Stimulated activated CD4-positive, alpha-beta T cell treated with anti-CD3 and anti-CD28 coated beads, Interleukin-1b, Interleukin-23, amount 100 ng/mL, for 1 hour (primary cell): ENCODE measurements at places on chromosomes 3 and 15.

GRCh38 chr3:66140743-66141372 is 79.9 kb upstream of the SLC25A26 start:
- DNase-seq: no peak

DNA sequence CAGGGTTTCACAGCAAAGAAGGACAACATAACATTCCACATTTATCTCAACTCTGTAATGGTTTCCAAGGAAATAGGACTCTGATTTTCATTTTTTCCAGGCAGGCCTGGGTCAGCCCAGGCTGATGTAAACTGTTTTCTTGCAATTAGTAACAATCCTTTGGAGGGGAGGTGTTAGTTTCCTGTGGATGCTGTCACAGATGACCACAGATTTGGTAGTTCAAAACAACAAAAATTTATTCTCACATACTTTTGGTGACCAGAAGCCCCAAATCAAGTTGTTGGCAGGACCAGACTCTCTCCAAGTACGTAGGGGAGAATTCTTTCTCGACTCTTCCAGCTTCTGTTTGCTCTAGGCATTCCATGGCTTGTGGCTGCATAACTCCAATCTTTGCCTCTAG is 88.0 kb downstream of the EDEM1 start:
- no peak for DNase-seq

DNA sequence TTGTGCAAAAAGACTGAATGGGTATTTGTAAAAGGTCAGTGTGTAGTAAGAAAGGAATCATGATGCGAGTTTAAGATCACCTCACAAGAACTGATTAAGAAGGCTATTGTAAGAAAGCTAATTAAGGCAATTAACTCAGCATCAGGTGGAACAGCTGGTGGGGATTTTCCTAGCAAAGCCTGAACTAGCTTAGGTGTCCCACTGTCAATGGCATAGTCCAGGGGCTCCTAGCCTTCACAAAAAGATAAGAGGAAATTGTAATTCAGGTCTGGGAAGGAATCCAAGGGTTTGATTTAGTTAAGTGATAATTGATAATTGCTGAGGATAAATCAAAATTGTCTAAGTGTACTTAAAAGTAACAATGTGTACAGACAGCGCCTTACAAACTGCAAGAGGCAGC is 901.6 kb downstream of the TUSC7 start:
- DNase-seq: no peak

GRCh38 chr3:50550079-50550736 is 17.3 kb downstream of the C3orf18 start:
- peak; percentile 49 for DNase-seq

DNA sequence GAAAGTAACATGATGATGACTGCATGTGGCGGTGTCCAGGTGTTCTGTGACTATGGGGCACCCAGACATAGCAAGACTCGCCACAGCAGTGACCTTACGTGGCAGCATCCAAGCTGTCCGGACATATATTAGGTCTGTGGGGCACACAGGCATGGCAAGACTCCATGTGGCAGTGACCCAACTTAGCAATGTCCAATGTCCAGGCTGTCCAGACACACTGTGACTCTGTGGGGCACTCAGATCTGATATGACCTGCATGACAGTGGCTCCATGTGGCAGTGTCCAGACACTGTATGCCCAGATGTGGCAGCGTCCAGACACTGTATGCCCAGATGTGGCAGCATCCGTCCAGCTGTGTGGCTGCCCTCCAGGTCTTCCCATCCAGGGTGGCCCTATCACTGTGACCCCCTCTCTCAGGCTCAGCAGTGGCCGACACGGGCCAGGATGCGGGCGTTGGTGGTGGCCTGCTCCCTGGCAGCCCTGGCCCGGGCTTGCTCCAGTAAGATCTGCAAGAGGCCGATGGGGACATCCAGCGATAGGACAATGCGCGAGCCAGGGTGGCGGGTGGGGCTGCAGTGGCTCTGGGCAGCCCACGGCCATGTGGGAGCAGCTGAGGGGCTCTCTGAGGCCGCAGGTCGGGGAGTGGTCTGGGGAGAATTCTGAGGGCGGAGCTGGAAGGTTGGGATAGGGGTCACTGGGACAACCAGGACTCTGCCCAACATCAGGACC is 1.1 kb downstream of the UCN2 start:
- no peak for DNase-seq

- DNase-seq: no peak
Observed at GRCh38 chr3:14827776-14828175, 9.0 kb downstream of the FGD5 start.

DNA sequence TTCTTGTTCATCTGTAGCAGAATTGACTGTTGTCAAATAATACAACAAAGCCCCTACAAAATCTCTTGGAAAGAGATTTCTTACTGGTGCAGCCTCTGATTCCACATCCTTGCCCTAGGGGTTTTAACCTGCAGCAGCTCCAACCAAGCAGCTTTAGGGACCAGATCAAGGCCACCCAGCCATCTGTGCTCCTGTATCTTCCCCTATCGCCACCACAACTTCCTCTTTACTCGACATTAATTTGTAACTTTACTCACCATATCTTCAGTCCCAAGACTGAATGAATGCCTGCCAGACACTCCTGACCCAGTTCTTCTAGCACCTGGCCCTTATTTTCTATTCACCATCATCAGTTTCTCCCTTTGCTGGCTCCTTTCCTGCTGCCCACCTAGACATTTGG is 156.6 kb upstream of the IL12A start:
- DNase-seq: no peak

DNA sequence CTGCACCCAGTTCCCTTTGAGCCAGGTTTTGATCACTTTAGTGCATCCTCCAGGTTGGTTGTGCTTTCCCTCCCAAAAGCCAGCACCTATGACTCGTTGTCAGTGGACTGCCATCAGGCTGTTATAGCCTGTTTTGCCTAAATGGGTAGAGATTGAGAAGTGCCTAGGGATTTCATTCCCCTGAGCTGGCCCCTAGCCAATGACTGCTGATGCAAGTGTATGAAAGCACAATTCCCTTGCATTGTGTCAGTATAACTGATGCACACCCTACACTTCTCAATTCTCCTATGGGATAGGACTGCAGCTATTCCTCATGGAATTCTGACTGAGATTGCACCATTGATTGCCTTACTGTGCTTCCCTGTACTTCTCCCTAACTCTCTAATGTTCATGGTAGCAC is 102.1 kb upstream of the ARPP21 start:
- no peak for DNase-seq

DNA sequence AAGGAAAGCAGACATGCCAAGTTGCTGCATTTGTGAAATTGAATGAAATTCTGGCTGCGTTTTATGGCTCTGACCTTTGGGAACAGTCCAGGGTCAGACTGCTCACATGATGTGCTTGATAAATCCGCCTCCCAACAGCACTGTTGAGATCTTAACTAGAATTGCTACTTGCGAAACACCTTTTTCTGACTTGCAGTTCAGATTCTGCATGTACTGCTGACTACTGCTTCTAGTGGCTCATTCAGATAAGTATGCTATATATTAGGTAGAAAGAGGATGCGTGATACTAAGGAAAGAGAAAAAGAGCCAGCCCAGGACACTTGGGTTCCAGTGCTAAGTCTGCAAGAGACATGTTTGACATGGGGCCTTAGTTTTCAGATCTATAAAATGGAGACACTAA is 129.4 kb downstream of the LPP start:
- DNase-seq: no peak

DNA sequence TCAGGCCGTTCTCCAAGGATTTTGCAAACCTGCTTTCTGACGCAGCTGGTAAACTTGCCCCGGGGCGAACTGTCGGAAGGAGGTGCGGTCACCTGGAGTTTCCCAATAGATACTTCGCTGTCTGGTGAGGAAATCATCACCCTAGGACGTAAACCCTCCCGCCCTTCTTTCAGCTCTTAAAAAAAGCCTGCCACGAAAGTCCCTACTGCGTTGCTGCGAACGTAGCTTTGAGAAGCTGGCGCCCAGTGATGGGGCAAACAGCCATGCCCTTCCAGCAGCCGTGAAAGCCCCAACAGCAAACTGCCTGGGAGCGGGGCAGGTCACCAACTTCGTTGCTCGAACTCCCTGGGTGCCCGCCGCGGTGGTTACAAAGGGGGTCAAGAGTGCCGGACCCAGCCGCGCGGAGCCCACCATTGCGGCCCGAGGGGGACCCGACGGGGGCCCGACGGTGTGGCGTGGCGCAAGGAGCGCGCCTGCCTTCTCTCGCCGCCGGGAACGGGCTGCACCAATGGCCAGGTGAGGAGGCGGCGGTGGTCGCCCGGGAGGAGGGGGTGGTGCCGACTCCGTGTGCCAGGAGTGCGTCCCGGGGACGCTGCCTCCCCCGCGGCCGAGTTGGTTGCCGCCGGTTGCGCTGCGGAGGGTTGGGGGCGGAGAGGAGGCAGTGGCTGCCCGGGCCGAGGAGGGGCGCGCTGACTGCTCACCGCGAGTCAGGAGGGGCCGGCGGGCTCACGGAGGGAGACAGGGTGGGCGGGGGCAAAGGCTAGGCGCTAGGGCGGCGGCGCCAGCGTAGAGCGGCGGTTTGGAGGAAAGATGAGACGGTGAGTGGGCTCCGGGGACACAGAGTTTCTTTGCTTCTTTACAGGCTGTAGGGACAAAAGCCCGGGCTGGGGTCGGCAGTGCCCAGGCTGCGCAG is at the start of gene PHLDB2:
Gene PHLDB2, plus strand, starts transcription at position 205 of the 913 bp plus-strand sequence. CDS start 24,813 bp downstream, outside the sequence.
- no peak for DNase-seq

- no peak for DNase-seq
Observed at GRCh38 chr15:101724675-101725005, 367 bp upstream of the TARS3 start.

GRCh38 chr3:31096661-31097395 is 202.4 kb upstream of the GADL1 start:
- DNase-seq: no peak

- no peak for DNase-seq
Observed at GRCh38 chr3:197597335-197597734, 41.6 kb upstream of the BDH1 start.

- no peak for DNase-seq
Observed at GRCh38 chr3:149783576-149783975, 8.8 kb downstream of the ANKUB1 start.

DNA sequence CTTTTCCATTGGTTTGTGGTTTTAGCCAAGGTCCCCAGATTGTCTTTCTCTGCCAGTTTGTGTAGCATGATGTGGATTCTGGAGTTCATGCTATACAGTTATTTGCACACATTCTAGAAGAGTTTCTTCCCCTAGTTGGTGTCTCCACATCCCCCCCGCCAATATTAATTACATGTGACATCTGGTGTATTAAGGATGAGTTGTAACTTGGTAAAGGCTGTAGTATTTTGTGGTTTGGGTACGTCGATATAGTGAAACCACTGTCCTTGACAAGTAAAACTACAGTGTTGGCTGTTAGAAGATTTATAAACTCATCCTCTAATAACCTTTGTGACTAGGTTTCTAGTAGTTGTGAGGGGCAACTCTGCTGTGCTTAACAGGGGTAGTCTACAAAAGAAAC is 23.7 kb upstream of the P4HTM start:
- DNase-seq: no peak

DNA sequence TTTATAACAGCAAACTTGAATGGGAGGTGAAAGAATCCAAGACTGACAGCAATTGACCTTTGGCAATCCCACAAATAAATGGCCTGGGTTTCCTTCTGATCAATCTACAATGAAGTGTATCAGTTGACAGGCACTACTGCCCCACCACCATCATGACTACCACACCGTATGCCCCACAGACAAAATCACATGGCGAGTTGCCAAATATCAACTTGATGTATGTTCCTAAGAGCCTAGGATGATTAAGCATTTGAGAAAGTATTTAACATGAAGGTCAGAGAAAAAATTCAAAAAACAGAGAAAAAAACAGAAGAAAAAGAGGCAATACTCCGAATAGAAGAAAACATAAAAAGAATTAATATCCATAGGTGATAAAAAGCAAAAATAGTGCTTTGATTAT is 215.9 kb upstream of the STAC start:
- DNase-seq: no peak

GRCh38 chr15:55915221-55915620 is 78.2 kb downstream of the NEDD4 start:
- DNase-seq: no peak

DNA sequence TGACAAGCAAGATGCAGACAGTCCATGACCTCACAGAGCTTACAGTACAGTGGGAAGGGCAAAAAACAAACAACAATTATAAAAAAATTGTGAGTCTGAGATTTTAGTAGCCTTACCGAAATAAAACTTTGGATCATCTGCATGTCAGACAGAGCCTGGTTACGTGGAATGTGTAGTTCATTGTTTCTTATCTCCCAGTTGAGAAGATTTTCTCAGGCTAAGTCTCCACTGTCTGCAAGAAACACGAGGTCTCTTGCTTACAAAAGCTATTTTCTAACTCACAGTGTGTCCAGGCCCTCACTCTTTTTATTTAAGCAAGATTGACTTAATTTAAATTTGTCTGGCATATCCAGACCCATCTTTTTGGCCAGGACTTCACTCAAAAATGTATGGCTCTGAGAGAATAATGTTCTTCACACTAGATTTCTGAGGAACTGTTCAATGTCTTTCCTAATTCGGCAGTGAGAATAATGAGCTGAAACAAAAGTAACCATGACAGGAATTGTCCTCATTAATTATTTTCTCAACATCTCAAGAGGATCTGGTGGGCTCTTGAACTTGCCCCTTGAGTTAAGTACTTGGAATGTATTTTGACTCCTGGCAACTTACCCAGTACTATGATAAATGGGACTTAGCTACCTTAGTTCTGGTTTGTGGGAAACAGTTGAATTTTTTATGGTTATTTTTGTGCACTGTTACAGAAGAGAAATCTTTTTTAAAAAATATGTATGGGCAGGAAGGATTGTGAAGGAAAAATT is 265.1 kb upstream of the COL8A1 start:
- no peak for DNase-seq

GRCh38 chr3:5087209-5087608 is 34.9 kb upstream of the ARL8B start:
- DNase-seq: no peak

- DNase-seq: no peak
Observed at GRCh38 chr3:128556384-128556783, 63.4 kb upstream of the GATA2 start.

GRCh38 chr15:30956216-30957124 is 35.0 kb downstream of the MTMR10 start:
- no peak for DNase-seq

DNA sequence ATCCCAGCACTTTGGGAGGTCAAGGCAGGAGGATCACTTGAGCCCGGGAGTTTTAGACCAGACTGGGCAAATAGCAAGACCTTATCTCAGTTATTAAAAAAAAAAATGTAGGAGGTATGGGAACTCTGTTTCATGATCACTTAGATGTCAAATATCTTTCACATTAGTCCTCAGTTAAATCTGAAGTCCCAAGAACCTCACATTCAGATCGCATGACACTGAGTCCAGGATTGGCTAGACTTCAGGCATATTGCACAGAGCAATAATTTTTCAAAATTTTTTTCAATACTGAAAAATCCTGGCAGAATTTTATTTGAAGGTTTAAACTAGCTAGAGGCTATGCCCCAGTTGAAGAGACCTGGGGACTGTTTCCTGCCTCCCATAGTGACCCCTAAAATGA is 56.3 kb upstream of the ZNF148 start:
- DNase-seq: no peak

- DNase-seq: no peak
Observed at GRCh38 chr15:26867200-26868007, 542 bp downstream of the GABRA5 start.
